ENCODE measurements at places on chromosomes 1 and 21.

- DNase-seq: no peak
Measured at GRCh38 chr21:39952265-39952664, 85.0 kb downstream of the PCP4 start.

GRCh38 chr1:87462894-87463293 lies 134.2 kb downstream of the LMO4 start:
- DNase-seq: no peak

GRCh38 chr21:14376854-14377253 lies 6.1 kb downstream of the HSPA13 start:
- DNase-seq: no peak

DNA sequence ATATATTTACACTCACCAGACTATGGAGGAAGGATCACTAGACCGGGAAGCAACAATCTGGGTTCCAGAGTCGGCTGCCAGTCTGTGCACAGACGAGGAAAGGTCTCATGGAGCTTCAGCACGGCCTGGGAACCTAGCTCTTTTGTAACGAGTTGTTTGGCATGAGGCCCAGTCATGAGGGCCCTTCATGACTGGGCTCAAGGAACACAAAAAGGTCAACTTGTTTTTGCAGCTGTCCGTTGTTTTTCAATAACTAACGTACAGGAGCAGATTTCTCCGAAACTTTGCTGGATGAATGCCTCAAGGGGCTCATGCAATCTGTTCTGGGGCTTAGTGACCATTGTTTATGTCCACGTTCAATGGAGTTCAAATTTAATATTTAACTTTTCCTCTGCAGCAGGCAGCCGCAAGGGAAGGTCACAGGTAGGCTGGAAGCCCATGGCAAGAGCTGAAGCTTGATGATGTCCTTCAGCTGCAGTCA lies 5.9 kb upstream of the STUM start:
- no peak for DNase-seq

DNA sequence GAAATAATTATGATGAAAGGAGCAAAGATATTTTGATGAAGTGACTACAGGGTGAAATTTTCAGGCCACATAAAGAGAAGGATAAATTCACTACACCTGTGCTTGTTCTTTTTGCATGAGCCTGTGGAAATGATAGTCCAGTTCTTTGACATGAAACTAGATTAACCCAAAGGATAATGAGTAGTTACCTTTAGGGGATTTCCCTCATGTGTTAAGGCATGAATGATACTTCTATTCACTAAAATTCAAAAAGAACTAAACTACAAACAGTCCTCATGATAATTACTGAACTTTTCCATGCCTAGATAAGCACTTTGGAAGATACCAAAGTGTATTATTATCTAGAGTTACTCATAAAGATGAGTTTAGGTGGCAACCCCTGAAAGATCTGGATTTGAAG lies 244.3 kb downstream of the PTPRC start:
- DNase-seq: no peak
